ENCODE measurements at places on chromosomes 7 and 10. TPM values are rescaled to one million over a fixed set of nuclear protein-coding genes. Genes with fewer than 3 reads are reported as not detected.

BLNK gene
- total RNA-seq = 1.3 TPM

MSMB gene
- not detected for total RNA-seq

CLDN4 gene
- 0.12 TPM for total RNA-seq

ZNF727 gene
- 0.89 TPM for total RNA-seq

RASA4B gene
- total RNA-seq = 23.6 TPM

PPP1R9A gene
- 0.08 TPM for total RNA-seq

CHST3 gene
- total RNA-seq = 0.84 TPM

ADAMTS14 gene
- total RNA-seq = 0.10 TPM

CHAT gene
- total RNA-seq = not detected

DNA sequence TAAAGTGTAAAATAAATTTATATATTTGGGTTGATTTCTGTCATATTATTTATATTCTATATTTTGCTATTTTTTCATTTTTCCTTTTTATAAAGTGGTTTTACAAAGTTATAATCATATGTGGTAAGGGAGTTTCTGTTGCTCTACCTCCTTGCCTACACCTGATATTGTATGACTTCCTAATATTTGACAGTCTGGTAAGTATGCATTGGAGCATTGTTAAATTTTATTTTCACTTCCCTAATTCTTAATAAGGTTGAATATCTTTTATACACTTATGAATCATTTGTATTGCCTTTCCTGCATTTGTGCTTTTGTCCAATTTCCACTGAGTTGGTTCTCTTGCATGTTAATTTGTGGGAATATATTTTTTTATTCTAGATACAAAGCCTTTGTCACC lies 492.4 kb downstream of the GRID1 start:
- DNase-seq = no peak

DNA sequence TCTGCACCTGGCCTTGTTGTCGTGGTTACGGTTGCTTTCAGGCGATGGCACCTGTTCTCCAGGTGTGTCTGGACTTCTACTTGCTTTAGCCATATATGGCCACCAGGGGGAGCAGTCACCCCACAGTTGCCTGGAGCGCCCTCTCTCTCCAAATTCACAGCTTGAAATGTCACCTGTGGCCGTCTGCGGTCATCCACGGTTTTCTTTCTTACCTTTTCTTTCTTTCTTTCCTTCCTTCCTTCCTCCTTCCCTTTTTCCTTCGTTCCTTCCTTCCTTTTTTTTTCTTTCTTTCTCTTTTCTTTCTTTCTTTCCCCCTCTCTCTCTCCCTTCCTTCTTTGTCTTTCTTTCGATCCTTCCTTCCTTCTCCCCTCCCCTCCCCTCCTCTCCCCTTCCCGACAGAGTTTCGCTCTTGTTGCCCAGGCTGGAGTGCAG lies 150.5 kb upstream of the VKORC1L1 start:
- peak; percentile 54 for DNase-seq

DNA sequence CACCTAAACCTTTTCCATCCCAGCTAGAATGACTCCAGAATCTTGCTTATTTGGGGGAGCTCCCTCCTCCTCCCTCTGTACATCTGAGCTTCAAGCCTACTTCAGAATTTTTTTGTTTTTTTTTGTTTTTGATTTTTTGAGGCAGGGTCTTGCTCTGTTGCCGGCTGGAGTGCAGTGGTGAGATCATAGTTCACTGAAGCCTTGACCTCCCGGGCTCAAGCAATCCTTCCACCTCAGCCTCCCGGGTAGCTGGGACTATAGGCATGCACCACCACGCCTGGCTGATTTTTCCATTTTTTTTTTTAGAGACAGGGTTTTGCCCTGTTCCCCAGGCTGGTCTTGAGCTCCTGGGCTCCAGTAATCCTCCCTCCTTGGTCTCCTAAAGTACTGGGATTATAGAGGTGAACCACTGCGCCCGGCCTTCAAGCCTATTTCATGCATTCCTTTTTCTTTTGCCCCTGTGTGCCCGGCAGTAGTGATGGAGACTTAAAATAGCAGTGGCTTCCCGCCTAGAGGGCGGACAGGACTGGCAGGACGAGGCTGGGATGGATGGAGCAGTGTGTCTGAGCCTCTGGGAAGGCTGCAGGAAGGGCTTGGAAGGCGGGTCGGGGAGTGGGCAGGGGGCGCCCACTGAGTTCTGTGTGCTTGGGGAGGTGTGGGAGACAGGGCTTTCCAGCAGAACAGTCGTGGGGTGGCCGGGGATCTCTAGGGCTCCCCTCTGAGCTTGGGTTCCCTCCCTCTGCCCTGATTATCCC lies 8.8 kb downstream of the CUX1 start:
- no peak for DNase-seq

DNA sequence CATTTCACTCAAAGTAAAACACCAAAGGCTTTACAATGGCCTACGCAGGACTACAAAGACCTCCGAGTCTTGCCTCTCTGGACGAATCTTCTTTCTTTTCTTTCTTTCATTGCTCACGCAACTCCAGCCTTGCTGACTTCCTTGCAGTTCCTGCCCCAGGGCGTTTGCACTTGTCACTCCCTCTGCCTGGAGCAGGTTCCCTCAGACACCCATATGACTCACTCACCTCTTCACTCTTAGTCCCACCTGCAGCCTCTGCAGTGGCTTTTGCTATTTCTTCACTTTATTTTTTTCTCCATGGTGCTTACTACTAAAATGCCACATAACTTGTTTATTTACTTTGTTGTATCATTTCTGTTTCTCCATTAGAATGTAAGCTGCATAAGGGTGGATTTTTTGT lies 33.1 kb downstream of the GHRHR start:
- no peak for DNase-seq

GRCh38 chr10:49484486-49485235 lies 54.3 kb downstream of the ERCC6 start:
- DNase-seq = no peak

- DNase-seq = no peak
These were observed 9.4 kb downstream of the NPC1L1 start for GRCh38 chr7:44531421-44532380.

- DNase-seq = no peak
These were observed 21.4 kb downstream of the CREB5 start for GRCh38 chr7:28433699-28434219.

- no peak for DNase-seq
These were observed 311.7 kb upstream of the NFE2L3 start for GRCh38 chr7:25840209-25840792.

DNA sequence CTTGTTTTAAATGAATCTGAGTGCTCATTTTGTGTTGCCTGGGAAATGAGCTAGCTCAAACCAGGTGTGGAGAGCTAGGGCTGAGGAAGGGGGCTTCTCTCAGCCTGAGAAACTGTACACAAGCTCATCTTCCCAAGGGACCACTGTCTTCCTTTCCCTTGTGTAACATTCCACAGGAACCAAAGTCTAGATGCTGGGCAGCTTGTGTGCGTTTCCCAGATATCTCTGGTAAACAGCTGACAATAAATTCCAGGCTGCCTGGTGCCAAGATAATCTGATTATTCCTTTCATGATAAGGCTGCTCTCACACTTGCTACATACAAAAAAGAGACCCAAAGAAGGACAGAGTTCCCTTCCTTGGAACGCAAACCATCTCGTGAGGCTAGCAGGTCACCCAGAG lies 33.1 kb upstream of the MKLN1 start:
- DNase-seq = no peak

DNA sequence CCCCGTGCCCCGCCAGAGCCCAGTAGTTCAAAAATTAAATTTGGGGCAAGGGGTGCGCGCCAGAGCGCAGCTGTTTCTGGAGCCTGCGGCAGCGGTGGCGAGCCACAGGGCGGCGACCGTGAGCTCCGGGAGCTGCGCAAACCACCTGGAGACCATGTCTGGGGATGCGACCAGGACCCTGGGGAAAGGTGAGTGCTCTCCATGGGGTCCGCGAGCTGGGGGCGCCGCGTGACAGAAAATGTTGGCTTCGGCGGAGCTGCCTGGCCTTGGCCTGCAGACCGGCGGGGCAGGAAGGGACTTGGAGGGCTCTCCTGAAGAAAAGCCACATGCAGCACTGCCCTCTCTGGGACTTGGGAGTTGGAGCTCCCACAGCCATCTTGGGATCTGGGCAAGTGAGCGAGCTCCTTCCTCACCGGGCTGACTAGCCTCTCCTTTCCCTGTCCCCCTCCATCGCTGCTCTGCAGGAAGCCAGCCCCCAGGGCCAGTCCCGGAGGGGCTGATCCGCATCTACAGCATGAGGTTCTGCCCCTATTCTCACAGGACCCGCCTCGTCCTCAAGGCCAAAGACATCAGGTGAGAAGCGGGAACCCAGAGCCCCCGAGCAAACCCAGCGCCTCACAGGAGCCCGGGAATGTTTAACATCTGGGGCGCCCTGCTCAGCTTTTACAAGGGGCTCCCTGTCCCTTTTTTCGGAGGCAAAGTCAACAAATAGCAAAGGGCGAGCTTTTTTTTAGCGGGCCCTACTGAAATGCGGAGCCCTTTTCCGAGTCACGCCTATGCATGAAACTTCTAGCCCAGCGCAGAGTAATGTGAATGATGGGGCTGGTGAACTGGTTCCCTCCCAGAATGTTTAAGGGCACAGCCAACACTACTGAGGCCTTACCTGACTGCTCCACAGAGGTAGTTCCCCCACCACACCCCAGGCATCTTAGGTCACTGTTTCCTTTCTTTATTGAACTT lies 6.1 kb downstream of the GSTO2 start:
- peak; percentile 57 for DNase-seq

GRCh38 chr10:61188691-61189090 lies 244.7 kb upstream of the RHOBTB1 start:
- DNase-seq = no peak
